Heart left ventricle (tissue), 16 donors: ENCODE measurements at places on chromosomes 11 and 22. TPM values are rescaled to one million over a fixed set of nuclear protein-coding genes. Genes with fewer than 3 reads are reported as not detected.

DNA sequence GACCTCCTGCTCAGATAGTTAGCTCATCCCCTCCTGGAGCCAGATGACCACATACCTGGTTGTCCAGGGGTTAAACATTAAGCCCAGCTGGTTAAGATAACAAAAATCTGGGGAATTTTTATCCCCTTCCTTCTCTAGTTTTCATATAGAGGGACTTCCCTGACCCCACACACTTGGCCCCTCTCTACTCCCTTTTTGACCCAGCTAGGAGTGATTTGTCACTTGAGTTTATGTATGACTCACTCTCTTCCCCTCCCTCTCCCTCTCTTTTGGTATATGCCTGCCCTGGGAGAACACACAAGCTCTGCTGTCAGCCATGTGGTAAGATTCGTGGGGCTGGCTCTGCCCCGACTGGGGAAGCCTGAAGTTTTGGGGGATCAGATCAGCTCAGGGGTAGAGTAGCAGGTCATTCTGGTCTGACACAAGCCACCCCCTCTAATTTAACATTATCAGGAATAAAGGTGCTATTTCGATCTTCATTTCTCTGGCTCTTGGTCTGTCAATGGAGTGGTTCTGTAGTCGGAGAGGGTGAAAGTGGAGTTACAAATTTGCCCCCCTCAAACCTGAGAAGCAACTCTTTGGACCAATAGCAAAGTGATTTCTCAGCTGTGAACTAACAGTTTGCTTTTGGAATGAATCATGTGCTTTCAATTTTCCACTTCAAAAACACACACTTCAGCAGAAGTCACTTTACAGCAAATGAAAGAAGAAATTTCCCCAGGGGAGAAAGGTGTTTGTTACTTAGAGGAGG lies 415.3 kb upstream of the CADM1 start:
- H3K4me1 ChIP-seq, result no peaks in the 10 kb centered on the region
- no peaks in the 10 kb centered on the region for H3K27me3 ChIP-seq
- no peaks in the 10 kb centered on the region for H3K36me3 ChIP-seq
- DNase-seq, result no peak
- H3K27ac ChIP-seq, result no peak overlapping the region

Gene ASPHD2
- total RNA-seq, result 0.28 TPM

DNA sequence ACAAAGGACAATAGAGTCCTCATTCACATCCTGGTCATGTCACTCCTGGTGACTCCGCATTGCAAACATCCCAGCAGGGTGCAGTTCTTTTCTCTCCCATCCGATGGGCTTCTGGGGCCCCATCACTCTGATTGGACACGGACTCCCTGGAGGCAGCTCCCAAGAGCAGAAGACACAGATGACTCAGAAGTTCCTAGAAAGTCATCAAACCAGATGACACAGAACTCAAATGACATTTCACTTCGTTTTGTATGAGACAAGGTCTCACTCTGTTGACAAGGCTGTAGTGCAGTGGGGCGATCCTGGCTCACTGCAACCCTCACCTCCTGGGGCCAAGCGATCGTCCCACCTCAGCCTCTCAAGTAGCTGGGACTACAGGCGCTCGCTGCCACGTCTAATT lies 33.2 kb downstream of the ZNF195 start:
- no peaks in the 10 kb centered on the region for H3K4me1 ChIP-seq
- no peak overlapping the region for H3K4me3 ChIP-seq
- H3K27ac ChIP-seq, result no peak overlapping the region
- H3K27me3 ChIP-seq, result peaks cover 14% of the 10 kb centered on the region
- H3K36me3 ChIP-seq, result no peaks in the 10 kb centered on the region

Gene FADS1
- 26.8 TPM for total RNA-seq

- peak overlapping the region; percentile 97 for H3K4me3 ChIP-seq
- peak; percentile 82 for DNase-seq
- H3K27me3 ChIP-seq, result no peaks in the 10 kb centered on the region
- H3K27ac ChIP-seq, result peak overlapping the region; percentile 91
- H3K36me3 ChIP-seq, result no peaks in the 10 kb centered on the region
- H3K4me1 ChIP-seq, result peaks cover 35% of the 10 kb centered on the region
Observed at GRCh38 chr11:8963569-8964323, 496 bp downstream of the TMEM9B start.

GRCh38 chr11:101428918-101429317 lies 154.9 kb downstream of the TRPC6 start:
- no peaks in the 10 kb centered on the region for H3K36me3 ChIP-seq
- H3K4me3 ChIP-seq, result no peak overlapping the region
- no peaks in the 10 kb centered on the region for H3K4me1 ChIP-seq
- H3K27me3 ChIP-seq, result no peaks in the 10 kb centered on the region
- H3K27ac ChIP-seq, result no peak overlapping the region
- DNase-seq, result no peak

GRCh38 chr11:67276781-67277230 lies 10.5 kb downstream of the GRK2 start:
- peak overlapping the region; percentile 46 for H3K4me3 ChIP-seq
- H3K27me3 ChIP-seq, result no peaks in the 10 kb centered on the region
- DNase-seq, result peak; percentile 77
- H3K4me1 ChIP-seq, result peaks cover 83% of the 10 kb centered on the region
- peaks cover 29% of the 10 kb centered on the region for H3K36me3 ChIP-seq

DNA sequence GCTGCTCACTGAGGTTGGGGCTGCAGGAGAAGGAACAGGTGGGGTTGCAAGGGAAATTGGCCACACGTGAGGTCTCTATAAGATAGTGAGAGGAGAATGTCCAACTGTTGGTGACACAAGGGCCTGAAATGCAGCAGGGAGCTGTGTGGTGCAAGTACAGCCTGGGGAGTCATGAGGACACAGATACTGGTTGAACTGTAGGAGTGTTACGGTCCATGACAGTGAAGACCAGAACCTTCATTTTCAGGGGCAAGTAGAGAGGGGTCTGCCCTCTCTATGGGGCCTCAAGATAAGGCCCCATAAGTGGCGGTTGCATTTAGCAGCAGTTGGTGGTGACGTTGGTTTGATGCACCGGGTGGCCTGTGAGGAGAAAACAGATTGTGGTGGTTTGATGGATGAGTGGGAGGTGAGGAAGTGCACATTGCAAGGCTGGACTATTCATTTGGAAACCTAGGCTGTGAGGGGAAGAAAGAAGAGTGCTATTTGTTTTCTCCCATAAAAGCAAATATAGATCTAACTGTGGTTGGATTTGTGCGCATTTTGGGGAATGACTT lies 39.4 kb downstream of the MICAL2 start:
- peaks cover 46% of the 10 kb centered on the region for H3K4me1 ChIP-seq
- H3K4me3 ChIP-seq, result no peak overlapping the region

Gene ADAMTS8
- 2.5 TPM for total RNA-seq

Gene DAGLA
- total RNA-seq, result 3.8 TPM

DNA sequence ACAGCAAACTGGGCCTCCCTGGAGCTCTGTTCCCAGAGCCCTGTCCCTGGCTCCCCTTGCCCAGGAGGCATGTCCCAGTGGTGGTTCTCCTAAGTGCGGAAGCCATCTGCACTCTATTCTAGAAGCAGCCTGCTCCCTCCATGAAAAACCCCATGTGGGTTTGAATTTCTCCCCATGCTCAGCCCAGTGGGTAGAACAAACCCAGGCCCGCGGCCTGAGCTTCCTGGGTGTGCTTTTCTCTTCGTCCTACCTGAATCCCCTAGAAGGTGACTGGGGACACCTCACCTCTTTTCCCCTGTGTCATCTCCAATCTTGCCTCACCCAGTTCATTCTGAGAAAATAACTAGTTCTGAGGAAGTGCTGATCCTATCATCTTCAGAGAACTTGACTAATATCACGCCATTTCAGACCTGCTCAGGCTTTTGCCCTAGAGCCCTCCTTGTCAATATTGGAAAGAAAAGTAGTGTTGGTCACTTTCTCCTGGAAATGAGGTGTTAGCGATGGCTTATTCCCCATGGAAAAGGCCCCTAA lies 15.9 kb downstream of the IL10RA start:
- no peaks in the 10 kb centered on the region for H3K27me3 ChIP-seq
- H3K4me1 ChIP-seq, result no peaks in the 10 kb centered on the region
- DNase-seq, result no peak
- no peak overlapping the region for H3K27ac ChIP-seq
- no peak overlapping the region for H3K4me3 ChIP-seq
- H3K36me3 ChIP-seq, result no peaks in the 10 kb centered on the region

Gene MGAT3
- 4.4 TPM for total RNA-seq

- no peak overlapping the region for H3K27ac ChIP-seq
- peaks cover 3% of the 10 kb centered on the region for H3K4me1 ChIP-seq
- H3K36me3 ChIP-seq, result no peaks in the 10 kb centered on the region
- H3K27me3 ChIP-seq, result peaks cover 6% of the 10 kb centered on the region
- H3K4me3 ChIP-seq, result no peak overlapping the region
Observed at GRCh38 chr11:119835753-119836152, 106.8 kb upstream of the NECTIN1 start.

Gene KRTAP5-2
- not detected for total RNA-seq

GRCh38 chr22:17733466-17733865 lies 40.8 kb downstream of the BID start:
- no peaks in the 10 kb centered on the region for H3K27me3 ChIP-seq
- no peak for DNase-seq
- no peak overlapping the region for H3K27ac ChIP-seq
- H3K36me3 ChIP-seq, result peaks cover 90% of the 10 kb centered on the region
- H3K4me3 ChIP-seq, result no peak overlapping the region
- H3K4me1 ChIP-seq, result no peaks in the 10 kb centered on the region

Gene H19
- total RNA-seq, result 347 TPM

DNA sequence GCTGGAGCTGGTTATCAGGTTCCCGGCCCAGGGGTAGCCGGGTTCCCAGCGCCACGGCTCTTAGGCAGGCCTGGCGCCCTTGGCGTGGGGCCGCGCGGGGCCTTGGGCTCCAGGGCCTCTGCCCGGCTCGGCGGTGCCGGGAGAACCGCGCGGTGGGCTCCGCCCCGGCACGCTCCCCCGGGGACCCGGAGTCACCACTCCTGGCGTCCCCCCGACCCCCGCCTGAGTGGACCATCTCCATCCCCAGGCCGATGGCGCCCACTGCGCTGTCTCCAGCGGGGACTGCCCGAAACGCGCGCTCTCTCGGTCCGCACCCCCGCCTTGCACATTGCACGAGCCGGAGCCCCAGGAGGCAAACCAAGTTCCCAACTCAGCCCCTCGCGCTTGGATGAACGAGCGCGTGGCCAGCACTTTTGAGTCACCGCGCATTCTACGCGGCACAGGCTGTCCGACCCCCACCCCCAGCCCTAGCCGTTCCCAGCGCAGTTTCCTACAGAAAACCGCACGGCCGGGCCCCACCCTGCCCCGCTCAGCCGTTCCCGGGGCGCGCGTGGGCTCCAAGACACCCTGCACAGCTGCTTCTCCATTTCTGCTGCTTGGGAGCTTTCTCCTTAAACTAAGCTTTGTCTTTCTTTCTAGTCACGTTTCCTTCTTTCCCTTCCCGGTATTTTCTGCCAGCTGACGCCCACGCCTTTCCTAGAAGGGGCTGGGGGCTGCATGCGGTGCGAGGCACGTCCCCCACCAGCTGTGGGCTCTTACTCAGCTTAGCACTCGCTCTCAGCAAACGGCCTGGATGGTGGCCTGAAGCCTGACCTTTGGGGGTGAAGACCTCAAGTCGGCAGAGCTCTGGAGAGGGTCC lies 650 bp upstream of the CHID1 start:
- no peaks in the 10 kb centered on the region for H3K27me3 ChIP-seq
- H3K4me1 ChIP-seq, result peaks cover 12% of the 10 kb centered on the region
- H3K4me3 ChIP-seq, result peak overlapping the region; percentile 90
- no peaks in the 10 kb centered on the region for H3K36me3 ChIP-seq
- H3K27ac ChIP-seq, result peak overlapping the region; percentile 86

DNA sequence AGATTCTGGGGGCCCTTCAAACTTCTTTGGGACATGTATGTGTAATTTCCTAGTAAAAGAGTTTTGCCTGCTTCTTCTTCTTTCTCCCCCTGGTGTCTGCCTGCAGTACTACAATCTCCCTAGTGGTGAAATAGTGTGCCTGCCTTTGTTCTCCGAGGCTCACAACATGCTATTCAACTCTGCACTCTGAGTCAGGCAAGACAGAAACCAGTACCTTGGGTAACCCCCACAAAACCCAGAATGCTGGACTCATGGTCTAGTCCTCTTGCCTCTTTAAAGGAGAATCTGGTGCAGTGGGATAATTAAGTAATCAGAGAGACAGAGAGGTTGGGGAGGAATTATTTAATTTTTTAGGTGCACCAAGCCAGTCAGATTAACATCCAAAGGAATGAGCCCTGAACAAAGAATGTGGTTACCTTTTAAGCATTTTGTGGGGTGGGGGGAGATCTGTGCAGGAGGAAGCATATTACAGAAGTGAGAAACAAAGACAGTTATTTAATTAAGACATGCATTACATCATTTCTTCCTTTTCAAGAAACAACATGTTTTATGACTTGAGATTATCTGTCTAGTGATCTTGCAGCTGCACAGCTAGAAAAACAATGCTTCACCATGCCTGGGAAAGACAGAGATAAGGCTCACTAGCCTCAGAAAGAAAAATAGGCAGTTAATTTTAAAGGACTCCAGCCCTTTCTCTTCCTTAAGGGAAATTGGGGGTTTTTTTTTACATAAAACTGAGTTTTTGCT lies 11.0 kb upstream of the MS4A6A start:
- peaks cover 8% of the 10 kb centered on the region for H3K4me1 ChIP-seq
- DNase-seq, result peak; percentile 49
- no peak overlapping the region for H3K27ac ChIP-seq

GRCh38 chr22:50436841-50437341 lies 37.9 kb downstream of the SBF1 start:
- H3K27ac ChIP-seq, result no peak overlapping the region
- no peaks in the 10 kb centered on the region for H3K4me1 ChIP-seq
- H3K27me3 ChIP-seq, result no peaks in the 10 kb centered on the region
